Cardiac muscle cell (in vitro differentiated cells and primary cell): ENCODE measurements at places on chromosomes 6 and 20. TPM values are rescaled to one million over a fixed set of nuclear protein-coding genes. Genes with fewer than 3 reads are reported as not detected.

DNA sequence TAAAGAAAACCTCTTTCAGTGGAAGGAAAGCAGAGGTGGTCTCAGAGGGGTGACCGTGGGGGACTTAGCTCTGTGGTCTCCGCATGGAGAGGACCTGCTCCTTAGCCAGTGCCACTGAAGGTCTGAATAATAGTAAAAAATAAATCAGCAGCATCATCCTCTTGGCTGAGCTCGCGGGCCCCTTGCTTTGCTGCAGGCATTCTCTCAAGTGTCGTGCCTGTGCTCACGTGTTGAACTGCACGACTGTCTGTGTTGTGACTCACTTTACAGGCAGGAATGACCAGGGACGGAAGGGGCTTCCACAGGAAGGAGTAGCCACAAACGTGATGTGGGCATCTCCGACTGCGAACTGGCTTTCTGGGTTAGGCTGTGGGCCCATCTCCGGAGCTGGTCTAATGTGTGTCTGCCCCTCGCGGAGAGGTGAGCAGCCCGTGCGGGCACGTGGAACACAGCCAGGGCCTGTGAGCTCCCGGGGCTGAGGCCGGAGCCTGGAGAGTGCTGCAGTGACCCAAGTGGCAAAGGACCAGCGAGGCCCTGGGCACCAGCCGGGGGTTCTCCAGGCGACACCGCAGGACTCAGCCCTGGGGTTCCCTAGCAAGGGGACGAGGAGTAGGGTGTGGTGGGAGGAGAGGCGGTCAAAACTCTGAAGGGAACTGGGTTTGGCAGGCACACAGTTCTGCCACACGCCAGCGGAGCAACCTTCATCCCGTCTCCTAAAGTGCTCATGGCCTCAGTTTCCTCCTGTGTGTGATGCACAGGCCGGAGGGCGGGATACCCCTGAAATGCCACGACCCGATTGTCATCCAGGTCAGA, 89.2 kb downstream of the RAMACL start:
- DNase-seq: no peak

Gene MUC21
- total RNA-seq: not detected in 2 replicates

- DNase-seq: no peak
Measured at GRCh38 chr6:154822947-154823558, 89.8 kb downstream of the SCAF8 start.

DNA sequence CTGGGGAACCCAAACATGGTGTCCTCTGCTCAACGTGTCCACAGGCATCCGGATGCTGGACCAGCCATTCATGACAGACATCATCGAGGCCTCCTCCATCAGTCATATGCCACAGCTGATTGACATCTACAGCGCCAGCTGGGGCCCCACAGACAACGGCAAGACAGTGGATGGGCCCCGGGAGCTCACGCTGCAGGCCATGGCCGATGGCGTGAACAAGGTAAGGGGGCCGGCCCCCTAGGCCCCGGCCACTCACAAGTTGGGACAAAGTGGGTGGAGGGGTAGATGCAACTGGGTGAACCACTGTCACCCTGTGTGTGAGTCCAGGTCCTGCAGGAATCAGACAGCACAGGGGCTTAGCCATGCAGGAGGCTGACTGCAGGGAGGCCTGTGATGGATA, 94.5 kb downstream of the BFSP1 start:
- DNase-seq: no peak

DNA sequence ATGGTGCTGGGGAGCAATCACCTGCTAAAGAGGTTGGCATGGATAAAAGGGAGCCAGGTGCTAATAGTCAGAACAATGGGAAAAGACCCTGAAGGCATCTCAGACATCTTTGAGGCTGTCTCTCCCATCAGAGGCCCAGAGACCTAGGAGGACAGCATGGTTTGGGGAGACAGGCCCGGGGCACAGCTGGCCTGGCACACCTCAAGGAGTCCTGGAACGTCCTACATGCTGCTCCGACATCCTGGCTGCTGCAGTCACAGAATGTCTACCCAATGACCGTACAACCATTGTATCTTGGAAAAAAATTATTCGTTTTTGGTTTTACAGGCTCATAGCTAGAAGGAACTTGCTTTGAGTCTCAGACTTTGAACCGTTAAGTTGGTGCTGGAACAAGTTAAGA, 4.4 kb downstream of the GMDS start:
- no peak for DNase-seq

Gene NELFCD
- total RNA-seq: 69.4 and 77.3 TPM in 2 replicates

GRCh38 chr20:25008388-25009217, 16.1 kb upstream of the APMAP start:
- no peak for DNase-seq

GRCh38 chr20:50980071-50980681, 21.6 kb downstream of the MOCS3 start:
- DNase-seq: no peak

GRCh38 chr6:134840086-134840867, 109.6 kb downstream of the ALDH8A1 start:
- no peak for DNase-seq

Gene HLA-DRA
- not detected in 2 replicates for total RNA-seq

- no peak for DNase-seq
Measured at GRCh38 chr6:13012296-13012695, 295.7 kb downstream of the PHACTR1 start.

Gene SKIC2
- 36.4 and 62.6 TPM in 2 replicates for total RNA-seq

Gene CST9L
- total RNA-seq: not detected in 2 replicates

Gene SALL4
- total RNA-seq: 22.2 and 49.5 TPM in 2 replicates

Gene NFS1
- 32.6 and 39.3 TPM in 2 replicates for total RNA-seq

- DNase-seq: no peak
Measured at GRCh38 chr20:25278636-25279361, 30.9 kb downstream of the PYGB start.

DNA sequence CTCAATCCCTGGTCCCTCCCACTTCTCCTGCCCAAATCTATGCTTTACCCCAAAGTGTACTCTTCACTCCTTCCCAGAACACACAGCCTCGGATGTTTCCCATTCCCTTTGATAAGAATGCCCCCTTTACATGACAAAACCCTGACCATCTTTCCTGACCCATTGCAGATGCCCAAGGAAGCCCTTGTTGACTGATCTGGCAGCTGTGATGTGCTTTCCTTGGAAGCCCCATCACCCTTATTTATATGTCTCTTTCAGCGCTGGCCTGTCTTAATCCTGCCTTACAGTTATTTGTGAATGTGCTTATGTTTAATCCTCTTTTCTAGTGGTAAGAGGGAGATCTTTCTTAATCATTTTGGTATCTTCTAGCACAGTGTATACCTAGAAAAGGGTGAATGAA, 523.1 kb downstream of the CD83 start:
- no peak for DNase-seq

GRCh38 chr6:116278854-116279231, 887 bp downstream of the TSPYL1 start:
- peak; percentile 67 for DNase-seq

DNA sequence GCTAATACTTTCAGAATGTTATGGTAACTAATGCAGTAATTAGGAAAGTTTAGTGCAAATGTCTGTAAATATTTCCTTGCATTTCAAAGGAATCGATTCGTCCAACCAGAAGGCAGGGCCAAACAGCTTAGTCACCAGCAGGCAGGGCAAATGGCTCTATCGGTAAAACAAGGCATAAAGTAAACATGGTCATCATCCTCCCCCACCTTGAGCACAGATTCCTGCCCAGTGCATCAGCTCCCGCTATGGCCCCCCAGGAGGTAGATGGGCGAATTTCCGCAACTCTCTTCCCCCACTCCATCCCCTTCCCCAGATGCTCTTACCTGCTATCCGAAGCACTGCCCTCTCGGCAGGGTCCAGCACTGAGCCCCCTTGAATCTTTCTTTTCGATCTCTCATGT, 103.8 kb upstream of the BEND6 start:
- no peak for DNase-seq
